ENCODE measurements at places on chromosomes 12 and 14.

DNA sequence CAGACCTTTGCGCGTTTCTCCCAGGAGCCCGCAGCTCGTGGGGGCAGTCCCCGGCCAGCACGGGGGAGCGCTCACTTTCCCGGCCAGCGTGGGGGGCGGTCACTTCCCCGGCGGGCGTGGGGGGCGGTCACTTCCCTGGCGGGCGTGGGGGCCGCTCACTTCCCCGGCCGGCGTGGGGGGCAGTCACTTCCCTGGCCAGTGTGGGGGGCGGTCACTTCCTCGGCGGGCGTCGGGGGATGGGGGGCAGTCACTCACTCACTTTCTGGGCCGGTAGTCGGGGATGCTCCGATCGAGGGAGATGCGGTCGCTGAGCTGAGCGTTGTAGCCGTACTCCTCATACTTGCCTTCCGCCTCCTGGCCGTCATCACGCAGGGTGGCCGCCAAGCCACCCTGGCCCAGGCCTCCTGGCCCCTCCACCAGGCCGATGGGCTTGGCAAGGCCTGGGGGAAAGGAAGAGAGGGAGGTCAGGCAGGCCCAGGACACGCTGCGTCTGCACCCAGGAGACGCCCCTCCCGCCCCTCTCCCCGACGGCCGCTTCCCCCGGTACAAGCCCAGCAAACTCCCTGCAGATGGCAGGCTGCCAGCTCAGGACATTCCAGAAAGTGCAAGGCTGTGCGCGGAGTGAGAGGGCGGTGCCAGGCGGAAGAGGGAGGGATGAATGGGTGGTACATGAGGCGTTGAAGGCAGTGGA, 43.3 kb downstream of the GALNT9 start:
- no peak for DNase-seq

DNA sequence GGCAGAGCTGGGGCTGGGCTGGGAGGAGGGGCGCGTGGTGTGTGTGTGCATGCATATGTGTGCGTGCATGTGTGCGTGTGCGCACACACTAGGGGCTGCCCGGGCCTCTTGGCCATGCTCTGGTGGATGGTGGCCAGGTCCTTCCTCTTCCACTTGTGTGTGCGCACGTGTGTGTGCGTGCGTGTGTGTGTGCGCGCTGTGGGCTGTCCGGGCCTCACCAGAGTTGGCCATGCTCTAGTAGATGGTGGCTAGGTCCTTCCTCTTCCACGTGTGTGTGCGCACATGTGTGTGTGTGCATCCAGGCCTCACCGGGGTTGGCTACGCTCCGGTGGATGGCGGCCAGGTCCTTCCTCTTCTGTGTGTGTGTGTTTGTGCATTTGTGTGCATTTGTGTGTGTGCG, 24.7 kb downstream of the FOXN4 start:
- DNase-seq, result no peak

GRCh38 chr12:58387199-58387598, 445.8 kb downstream of the ATP23 start:
- DNase-seq, result no peak

GRCh38 chr12:75528692-75529091, 17.3 kb upstream of the KRR1 start:
- DNase-seq, result no peak

GRCh38 chr12:93121729-93122488, 192.8 kb upstream of the EEA1 start:
- DNase-seq, result no peak

DNA sequence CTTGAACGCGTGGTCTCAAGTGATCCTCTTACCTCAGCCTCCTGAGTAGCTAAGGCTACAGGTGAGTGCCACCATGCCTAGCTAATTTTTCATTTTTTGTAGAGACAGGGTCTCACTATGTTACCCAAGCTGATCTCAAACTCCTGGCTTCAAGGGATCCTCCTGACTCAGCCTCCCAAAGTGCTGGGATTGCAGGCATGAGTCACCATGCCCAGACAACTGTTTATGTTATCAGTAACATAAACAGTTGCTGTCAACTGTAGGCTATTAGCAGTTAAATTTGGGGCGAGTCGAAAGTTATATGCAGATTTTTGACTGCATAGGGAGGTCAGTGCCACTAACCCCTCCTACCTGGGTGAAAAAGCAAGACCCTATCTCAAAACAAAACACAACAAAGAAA, 26.2 kb upstream of the LRRK2 start:
- no peak for DNase-seq

DNA sequence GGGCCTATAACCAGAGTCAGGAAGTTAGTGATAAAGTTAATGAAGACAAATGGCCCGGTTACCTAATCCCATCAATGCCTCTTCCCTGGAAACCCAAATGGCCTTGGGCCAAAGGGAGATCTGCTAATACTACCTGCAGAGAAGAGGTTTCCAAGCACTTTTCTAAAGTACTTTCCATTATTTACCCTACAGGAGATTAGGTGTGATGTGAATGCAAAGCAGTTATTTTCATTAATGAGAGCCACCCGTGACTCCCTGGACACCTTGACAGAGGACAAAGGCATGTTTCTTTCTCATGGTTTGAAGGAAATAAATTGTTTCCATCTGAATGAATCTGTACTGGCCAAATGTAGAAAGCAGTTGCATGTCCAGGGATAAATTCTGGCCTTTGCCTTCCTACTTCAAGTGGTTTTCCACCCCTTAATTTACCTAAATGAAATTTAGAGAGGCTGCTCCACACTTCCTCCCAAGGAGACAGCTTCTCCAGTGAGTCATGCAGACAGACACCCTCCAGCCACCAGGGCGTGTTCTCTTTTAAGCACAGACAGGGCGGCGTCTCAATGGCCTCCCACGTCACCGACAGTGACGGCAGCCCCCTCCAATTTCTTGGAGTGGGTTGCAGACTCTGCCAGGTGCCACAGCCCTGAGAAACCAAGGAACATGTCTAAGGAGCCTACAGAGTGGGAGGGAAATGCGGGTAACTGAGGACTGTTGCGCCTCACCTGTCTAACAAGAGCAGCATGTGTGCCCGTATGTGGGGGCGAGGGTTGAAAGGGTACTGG, 43.9 kb upstream of the GNPNAT1 start:
- no peak for DNase-seq

DNA sequence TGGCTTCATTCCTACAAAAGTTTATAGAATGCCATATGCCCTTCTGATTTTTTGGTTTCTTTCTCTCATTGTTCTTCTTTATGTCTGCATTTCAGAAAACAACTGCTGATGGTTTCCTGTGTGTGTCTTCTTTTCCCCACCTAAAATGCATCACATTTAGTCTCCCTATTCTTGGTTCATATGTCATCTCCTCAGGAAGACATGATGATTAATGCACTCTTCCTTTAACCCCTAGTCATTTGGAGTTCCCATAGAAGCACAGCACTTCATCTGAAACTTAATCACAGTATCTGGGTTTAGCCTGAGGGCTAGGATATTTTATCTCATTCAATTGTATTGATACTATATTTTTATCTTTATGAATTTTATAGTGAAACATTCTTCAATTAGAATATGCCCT, 21.5 kb downstream of the GNPNAT1 start:
- DNase-seq, result no peak

DNA sequence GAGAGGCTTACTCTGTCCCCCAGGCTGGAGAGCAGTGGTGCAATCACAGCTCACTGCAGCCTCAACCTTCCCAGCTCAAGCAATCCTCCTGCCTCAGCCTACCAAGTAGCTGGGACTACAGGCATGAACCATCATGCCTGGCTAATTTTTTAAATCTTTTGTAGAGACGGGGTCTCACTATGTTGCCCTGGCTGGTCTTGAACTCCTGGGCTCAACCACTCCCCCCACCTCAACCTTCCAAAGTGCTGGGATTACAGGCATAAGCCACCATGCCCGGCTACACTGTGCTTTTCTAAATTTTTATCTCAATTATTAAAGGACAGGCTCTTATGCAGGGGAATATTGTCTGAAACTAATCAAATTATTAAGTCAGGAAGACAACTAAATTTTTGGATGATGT, 44.6 kb downstream of the EML1 start:
- no peak for DNase-seq

- DNase-seq, result no peak
Measured at GRCh38 chr14:32193532-32193931, 8.3 kb upstream of the RNU6-7 start.

DNA sequence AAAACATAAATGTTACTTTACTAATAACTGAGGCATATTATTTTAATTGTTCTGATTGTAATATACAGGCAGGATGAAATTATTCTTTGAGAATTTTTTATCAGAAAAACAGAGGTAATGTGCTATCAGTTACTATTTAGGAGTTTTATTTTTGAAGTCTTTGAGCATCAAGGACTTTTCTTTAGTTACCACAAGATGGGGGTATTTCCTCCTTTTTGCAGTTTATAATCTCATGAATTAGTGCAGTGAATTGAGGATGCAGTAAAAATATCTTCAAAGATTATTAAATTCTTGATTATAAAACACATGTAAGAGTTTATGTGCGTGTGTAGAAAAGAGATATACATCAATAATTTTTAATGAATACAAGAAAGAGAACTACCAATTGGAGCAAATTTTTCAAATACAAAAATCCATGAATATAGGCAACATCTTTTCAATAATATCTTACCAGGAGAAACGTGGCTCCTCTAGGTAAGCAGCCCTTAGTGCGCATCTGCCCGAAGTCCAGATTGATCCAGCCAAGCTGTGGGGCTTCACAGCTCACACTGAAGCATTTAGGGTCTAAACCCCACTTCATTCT, 71.6 kb downstream of the ERGIC2 start:
- no peak for DNase-seq

GRCh38 chr12:60451457-60451856, 855.6 kb downstream of the SLC16A7 start:
- DNase-seq, result no peak

DNA sequence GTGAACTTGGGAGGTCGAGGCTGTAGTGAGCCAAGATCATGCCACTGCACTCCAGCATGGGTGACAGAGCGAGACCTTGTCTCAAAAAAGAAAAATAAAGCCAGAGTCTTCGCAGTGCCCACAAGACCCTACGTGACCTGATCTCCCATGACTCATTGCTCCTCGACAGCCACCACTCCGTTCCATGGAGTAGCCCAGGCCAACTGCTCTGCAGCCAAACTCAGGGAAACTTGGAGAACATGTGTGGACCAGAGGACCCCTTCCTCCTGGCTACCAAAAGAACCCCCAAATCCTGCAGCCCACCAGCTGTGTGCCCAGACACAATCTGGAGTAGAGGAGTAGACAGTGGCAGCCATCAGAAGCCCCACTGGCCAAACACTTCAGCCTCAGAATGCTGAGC, 32.1 kb upstream of the PPP2R5C start:
- DNase-seq, result no peak

GRCh38 chr12:106758349-106759110, 16.0 kb upstream of the RIC8B start:
- no peak for DNase-seq

GRCh38 chr14:73616831-73617230, 4.5 kb downstream of the ACOT6 start:
- DNase-seq, result no peak

DNA sequence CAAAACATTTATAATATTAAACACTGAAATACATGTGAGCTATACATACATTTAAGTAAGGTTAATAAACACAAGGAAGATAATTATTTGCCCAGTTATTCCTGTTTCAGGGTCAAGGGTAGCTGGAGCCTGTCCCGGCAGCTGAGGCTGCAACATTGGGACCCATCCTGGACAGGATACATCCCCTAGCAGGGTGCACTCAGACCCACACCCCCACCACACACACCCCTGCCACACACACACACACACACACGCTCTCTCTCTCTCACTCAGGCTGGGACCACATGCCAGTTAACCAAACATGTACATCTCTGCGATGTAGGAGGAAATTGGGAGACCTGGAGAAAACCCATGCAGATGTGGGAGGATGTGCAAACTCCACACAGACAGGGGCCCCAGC, 112.6 kb upstream of the TMCC3 start:
- DNase-seq, result no peak

DNA sequence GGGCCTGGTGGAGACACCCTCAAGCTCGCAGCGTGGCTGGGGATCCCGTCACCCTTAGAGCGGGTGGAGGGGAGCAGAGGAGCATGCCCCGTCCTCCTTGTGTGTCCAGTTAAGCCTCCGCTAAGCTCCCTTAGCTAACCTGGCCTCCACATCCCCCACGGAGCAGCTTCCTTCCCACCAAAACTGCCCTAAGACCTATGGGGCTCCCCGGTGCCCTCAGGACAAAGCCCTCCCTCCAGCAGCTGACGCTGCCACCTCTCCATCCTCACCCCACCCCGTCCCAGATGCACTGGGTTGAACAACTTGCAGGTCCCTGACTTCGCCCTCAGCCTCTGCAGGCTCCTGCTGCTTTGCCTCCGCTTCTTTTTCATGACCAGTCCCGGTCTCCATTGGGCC, 4.0 kb downstream of the AHNAK2 start:
- no peak for DNase-seq

DNA sequence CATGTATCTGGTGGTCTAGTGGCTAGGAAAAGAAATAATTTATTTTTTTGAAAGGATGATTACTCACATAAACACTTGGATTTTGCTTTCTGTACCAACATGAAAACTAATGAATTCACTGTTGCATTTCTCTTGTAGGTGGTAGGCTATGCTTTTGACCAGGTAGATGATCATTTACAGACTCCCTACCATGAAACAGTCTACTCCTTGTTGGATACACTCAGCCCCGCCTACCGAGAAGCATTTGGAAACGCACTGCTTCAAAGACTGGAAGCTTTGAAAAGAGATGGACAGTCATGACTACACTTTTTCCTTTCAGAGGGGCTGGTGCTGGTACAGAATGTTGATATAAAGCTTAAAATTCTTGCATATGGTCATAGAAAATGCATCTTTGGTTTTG, 6.5 kb upstream of the AK7 start:
- DNase-seq, result no peak

DNA sequence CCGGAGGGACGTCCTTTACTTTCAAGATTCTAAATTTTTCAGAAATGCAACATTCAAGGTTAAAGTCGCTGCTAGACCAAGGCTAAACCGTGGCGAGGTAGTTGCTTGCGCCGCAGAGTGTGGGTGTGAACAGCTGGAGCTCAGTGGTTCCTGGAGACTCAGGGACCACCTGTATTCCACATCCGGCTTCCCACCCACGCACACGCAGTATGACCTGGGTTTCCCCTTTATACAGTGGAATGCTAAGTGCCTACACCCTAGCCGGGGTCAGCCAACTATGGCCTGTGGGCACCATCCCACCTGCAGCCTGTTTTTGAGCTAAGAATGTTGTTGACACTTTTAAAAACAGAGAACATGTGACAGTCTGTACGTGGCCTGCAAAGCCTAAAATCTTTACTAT, 42.9 kb upstream of the TESC start:
- DNase-seq, result no peak

- no peak for DNase-seq
Measured at GRCh38 chr12:116459916-116460663, 99.1 kb upstream of the MAP1LC3B2 start.

Data from stimulated activated CD4-positive, alpha-beta T cell treated with anti-CD3 and anti-CD28 coated beads, Interleukin-15, amount 100 ng/mL, for 1 hour (primary cell).